ENCODE measurements at places on chromosomes 11 and 22. TPM values are rescaled to one million over a fixed set of nuclear protein-coding genes. Genes with fewer than 3 reads are reported as not detected.

GRCh38 chr11:58641803-58642581 is 19.5 kb downstream of the CNTF start:
- H3K4me1 ChIP-seq = no peaks in the 10 kb centered on the region
- H3K4me3 ChIP-seq = no peak overlapping the region
- no peak overlapping the region for H3K27ac ChIP-seq
- H3K36me3 ChIP-seq = no peaks in the 10 kb centered on the region

Gene PHLDB1
- total RNA-seq = 63.1 TPM

DNA sequence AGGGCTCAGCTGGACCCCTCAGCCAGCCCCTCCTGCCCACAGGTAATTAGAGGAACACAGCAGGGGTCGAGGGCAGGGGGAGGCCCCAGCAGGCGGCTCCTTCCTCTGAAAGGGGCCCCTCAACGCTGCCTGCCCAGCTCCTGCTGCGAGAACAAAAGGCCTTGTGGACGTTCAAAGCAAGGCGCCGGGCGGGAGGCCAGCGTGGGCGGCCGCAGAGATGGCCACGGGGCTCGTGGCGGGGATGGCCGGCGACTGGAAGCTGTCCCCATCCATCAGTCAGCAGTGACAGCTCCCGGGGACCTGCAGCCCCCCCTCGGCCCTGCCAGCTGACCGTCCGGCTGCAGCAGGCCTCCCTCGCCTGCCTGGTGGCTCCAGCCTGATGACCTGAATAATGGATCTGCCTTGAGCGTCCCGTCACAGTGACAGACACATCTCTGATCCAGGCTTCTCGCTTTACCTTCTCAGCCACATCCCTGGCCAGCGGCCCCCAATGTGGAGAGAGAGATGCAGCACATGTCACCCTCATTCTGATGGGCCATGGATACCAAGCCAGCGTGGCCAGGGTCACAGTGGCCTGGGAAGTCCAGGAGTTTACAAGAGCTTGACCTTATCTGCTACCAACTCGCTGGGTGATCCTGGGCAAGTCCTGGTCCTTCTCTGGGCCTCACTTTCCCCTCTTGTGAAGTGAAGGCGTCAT is 159.3 kb downstream of the MN1 start:
- H3K4me1 ChIP-seq = peaks cover 34% of the 10 kb centered on the region
- no peaks in the 10 kb centered on the region for H3K36me3 ChIP-seq
- no peak overlapping the region for H3K27ac ChIP-seq
- no peak overlapping the region for H3K4me3 ChIP-seq
- no peak for DNase-seq

DNA sequence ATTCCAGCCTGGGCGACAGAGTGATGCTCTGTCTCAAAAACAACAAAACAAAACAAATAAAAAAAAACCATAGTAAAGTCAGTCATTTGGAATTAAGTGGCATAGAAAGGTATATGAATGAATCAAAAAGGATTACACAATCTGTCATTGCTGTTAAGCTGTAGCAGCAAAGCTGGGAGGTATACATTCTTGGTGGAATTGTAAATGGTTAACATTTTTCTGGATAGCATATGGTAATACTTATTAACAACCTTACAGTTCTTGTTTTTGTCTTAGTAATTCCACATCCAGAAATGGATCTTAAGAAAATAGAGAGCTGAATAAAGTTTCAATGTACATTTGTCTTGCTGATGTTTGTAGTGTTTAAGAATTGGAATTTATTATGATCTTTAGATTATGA is 30.0 kb downstream of the DDX10 start:
- DNase-seq = no peak
- no peak overlapping the region for H3K27ac ChIP-seq
- no peak overlapping the region for H3K4me3 ChIP-seq
- peaks cover 8% of the 10 kb centered on the region for H3K36me3 ChIP-seq

Gene RAG1
- total RNA-seq = 1.4 TPM

GRCh38 chr11:131402040-131402439 is 31.6 kb downstream of the NTM start:
- H3K36me3 ChIP-seq = no peaks in the 10 kb centered on the region
- H3K27ac ChIP-seq = no peak overlapping the region
- peaks cover 7% of the 10 kb centered on the region for H3K27me3 ChIP-seq
- no peak overlapping the region for H3K4me3 ChIP-seq
- DNase-seq = no peak

- H3K27me3 ChIP-seq = no peaks in the 10 kb centered on the region
- no peak overlapping the region for H3K27ac ChIP-seq
- DNase-seq = no peak
- H3K4me3 ChIP-seq = no peak overlapping the region
- peaks cover 7% of the 10 kb centered on the region for H3K4me1 ChIP-seq
- H3K36me3 ChIP-seq = no peaks in the 10 kb centered on the region
Measured at GRCh38 chr22:50440544-50441249, 34.1 kb downstream of the SBF1 start.

- no peak overlapping the region for H3K4me3 ChIP-seq
- no peaks in the 10 kb centered on the region for H3K36me3 ChIP-seq
- no peaks in the 10 kb centered on the region for H3K27me3 ChIP-seq
- no peak for DNase-seq
Measured at GRCh38 chr11:61092280-61092766, 10.0 kb upstream of the CD5 start.

Gene GGTLC3
- total RNA-seq = not detected

Gene CECR2
- 7.9 TPM for total RNA-seq

GRCh38 chr11:88555018-88555828 is 217.7 kb upstream of the CTSC start:
- H3K27me3 ChIP-seq = peaks cover 3% of the 10 kb centered on the region
- no peak for DNase-seq
- H3K27ac ChIP-seq = no peak overlapping the region
- H3K4me3 ChIP-seq = no peak overlapping the region
- no peaks in the 10 kb centered on the region for H3K4me1 ChIP-seq

Gene SPTY2D1
- total RNA-seq = 31.7 TPM

- no peak overlapping the region for H3K4me3 ChIP-seq
- DNase-seq = no peak
- peaks cover 29% of the 10 kb centered on the region for H3K4me1 ChIP-seq
- no peaks in the 10 kb centered on the region for H3K36me3 ChIP-seq
- H3K27me3 ChIP-seq = no peaks in the 10 kb centered on the region
Measured at GRCh38 chr22:36056980-36057379, 28.4 kb upstream of the RBFOX2 start.

DNA sequence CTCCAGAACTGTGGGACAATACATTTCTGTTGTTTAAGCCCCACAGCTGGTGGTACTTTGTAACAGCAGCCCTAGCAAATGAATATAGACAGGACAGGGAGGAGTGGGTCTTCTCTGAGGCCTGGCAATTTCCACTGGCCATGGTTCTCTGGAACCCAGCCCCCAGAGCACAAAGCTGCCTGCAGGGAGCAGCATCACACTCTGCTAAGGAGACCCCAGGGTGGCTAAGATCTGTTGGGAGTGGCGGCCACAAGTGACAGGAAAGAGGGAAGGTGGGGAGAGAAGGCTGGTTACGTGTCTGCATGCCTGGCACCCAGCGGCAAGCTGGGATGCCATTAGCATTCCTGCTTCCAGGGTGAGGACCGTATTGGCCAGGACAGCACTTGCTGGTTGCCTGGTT is 211.9 kb downstream of the ST3GAL4 start:
- no peaks in the 10 kb centered on the region for H3K36me3 ChIP-seq
- DNase-seq = no peak
- no peak overlapping the region for H3K27ac ChIP-seq
- H3K4me1 ChIP-seq = no peaks in the 10 kb centered on the region
- H3K27me3 ChIP-seq = peaks cover 81% of the 10 kb centered on the region
- no peak overlapping the region for H3K4me3 ChIP-seq

GRCh38 chr11:133501643-133502539 is 30.4 kb downstream of the OPCML start:
- no peak overlapping the region for H3K4me3 ChIP-seq
- peaks cover 35% of the 10 kb centered on the region for H3K27me3 ChIP-seq
- no peak for DNase-seq
- no peaks in the 10 kb centered on the region for H3K36me3 ChIP-seq
- H3K27ac ChIP-seq = no peak overlapping the region

Gene OR8G5
- not detected for total RNA-seq

Gene OR5T3
- not detected for total RNA-seq

Gene DPP3
- total RNA-seq = 44.0 TPM

GRCh38 chr11:58628446-58628845 is 6.0 kb downstream of the CNTF start:
- H3K4me1 ChIP-seq = no peaks in the 10 kb centered on the region
- peaks cover 12% of the 10 kb centered on the region for H3K36me3 ChIP-seq
- H3K4me3 ChIP-seq = no peak overlapping the region
- no peaks in the 10 kb centered on the region for H3K27me3 ChIP-seq
- no peak for DNase-seq

Gene RASSF10
- total RNA-seq = 8.6 TPM

DNA sequence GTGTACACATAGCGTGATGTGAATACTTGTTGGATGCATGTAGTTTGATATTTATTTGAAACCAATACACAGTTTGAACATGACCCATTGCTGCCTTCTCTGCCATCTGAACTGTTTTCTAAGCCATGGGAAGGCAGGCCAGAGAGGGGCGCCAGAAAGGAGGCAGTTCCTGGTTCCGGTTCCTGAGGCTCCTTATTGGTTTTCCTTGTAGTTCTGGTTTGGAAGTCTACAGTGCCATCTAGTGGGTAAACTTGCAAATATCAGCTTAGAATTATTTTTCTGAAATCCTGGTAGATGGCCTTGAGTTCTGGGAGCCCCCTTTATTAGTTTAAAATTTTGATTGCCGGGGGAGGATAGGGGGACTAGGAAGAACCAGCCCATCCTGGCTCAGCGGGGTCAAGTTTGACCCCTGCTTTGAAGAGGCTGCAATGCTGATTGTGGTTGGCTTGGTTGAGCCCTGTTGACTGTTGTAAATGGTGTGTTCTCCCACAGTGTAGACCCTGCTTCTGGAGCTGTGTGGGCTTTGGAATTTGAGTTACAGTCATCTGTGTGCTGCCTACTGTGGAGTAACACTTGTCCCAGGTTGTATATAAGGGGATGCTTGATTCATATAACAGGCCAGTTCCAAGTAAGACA is 48.4 kb downstream of the GRAMD1B start:
- no peak overlapping the region for H3K27ac ChIP-seq
- peaks cover 9% of the 10 kb centered on the region for H3K4me1 ChIP-seq
- H3K27me3 ChIP-seq = peaks cover 3% of the 10 kb centered on the region
- no peak overlapping the region for H3K4me3 ChIP-seq

DNA sequence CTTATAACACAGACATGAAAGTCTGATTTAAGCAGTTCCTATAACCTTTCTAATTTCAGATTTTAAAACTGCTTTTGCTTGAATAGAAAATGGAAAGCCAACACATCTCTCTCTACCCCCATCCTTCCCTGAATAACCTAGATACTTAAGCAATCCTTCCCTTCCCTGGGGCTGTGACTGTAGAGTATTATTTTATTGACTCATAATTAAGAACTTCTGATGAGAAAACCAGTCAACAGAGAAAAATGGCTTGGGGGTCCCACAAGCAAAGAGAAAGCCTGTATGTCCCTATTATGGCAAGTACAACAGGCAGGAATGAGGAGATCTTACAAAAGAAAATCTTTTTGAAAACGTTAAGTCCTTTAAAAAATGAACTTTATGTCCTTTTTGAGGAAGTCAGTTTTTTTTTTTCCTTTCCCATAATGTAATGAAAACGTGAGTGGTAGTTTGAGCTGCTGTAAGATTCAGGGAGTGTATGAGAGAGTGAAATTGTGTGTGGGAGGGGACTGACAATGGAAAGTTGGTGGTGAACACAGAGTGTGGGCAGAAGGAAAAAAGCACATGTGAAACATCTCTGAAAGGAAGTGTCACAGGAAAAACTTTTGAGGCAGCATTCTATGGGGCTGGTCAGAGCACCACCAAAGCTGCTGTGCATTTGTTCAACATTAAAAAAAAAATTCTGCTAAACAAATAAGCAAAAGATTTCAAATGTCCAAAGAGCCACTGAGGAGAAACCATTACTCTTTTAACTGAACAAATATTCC is 154.6 kb downstream of the MAML2 start:
- peak overlapping the region; percentile 24 for H3K27ac ChIP-seq
- H3K4me1 ChIP-seq = peaks cover 12% of the 10 kb centered on the region
- H3K36me3 ChIP-seq = peaks cover 11% of the 10 kb centered on the region
- H3K27me3 ChIP-seq = no peaks in the 10 kb centered on the region

DNA sequence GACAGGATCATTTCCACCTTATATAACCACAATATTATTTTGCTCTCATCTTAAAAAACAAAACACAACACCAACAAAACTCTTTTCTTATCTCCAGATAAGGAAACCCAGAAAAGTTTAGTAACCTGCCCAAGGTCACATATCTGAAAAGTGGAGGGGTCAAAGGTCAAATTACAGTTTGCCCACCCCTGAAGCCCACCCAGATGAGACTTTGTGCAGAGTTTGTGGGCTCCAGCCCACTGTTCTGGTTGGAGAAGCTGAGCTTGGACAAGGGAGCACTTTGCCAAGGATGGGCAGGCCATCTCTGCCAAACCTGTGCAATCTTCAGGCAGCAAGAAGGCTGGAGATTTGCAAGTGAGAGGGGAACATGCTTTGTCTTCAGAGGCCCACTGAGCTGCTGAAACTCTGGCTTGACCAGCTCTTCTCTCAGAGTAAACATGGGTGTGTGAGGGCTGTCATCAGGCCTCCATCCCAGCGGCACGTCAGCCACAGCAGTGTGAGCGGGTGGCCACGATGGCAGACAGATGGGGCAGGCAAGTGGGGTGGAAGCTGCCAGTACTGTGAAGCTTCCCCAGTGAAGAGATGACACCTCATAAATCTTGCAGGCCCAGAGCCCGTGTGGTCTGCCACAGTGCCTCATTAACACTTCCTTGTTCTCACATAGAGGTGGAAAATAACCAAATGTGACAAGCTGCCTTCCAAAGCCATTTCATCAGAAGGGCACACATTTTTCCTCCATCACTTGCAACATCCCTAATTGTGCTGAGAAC is 111.8 kb downstream of the CCDC81 start:
- H3K4me1 ChIP-seq = peaks cover 49% of the 10 kb centered on the region
- H3K4me3 ChIP-seq = no peak overlapping the region

GRCh38 chr11:123558536-123559315 is 95.7 kb downstream of the SCN3B start:
- H3K27ac ChIP-seq = no peak overlapping the region
- H3K36me3 ChIP-seq = no peaks in the 10 kb centered on the region
- no peak for DNase-seq
- peaks cover 26% of the 10 kb centered on the region for H3K4me1 ChIP-seq

DNA sequence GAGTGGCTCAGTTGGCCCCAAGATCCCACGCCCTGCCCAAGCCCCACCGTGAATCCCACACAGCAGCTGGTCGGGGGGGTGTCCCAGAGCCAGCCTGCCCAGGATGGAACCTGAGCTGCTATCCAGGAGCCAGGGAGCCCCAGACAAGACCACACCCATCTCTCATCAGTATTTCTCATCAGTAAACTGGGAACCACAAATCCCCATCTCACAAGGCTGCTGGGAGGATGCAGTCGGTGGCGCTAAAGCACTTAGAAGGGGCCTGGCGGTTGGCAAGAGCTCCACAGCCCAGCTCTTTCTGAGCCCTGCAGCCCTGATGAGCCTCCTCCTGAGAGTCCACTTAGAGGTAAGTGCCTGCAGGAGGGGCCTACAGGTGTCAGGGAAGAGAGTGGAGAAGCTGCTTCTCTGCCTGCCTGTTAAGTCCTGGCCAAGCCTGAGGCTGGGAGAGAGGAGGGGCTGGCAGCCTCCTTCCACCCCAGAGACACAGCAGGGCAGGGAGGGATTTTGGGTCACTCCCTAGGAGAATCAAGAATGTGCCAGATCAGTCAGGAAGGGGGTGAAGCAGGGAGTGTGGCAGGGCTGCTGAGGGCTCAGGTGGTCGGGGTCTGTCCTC is 6.1 kb downstream of the FADS3 start:
- H3K27ac ChIP-seq = peak overlapping the region; percentile 69
- H3K4me1 ChIP-seq = peaks cover 3% of the 10 kb centered on the region
- no peaks in the 10 kb centered on the region for H3K27me3 ChIP-seq
- H3K36me3 ChIP-seq = no peaks in the 10 kb centered on the region

GRCh38 chr22:40544758-40545157 is 91.8 kb downstream of the MRTFA start:
- peaks cover 17% of the 10 kb centered on the region for H3K4me1 ChIP-seq
- H3K27ac ChIP-seq = no peak overlapping the region
- no peak overlapping the region for H3K4me3 ChIP-seq
- H3K27me3 ChIP-seq = no peaks in the 10 kb centered on the region
- peaks cover 22% of the 10 kb centered on the region for H3K36me3 ChIP-seq
- no peak for DNase-seq

Data from type B pancreatic cell (in vitro differentiated cells).